Right cardiac atrium (tissue), 5 donors: ENCODE measurements at places on chromosomes 3 and 15. TPM values are rescaled to one million over a fixed set of nuclear protein-coding genes. Genes with fewer than 3 reads are reported as not detected.

DNA sequence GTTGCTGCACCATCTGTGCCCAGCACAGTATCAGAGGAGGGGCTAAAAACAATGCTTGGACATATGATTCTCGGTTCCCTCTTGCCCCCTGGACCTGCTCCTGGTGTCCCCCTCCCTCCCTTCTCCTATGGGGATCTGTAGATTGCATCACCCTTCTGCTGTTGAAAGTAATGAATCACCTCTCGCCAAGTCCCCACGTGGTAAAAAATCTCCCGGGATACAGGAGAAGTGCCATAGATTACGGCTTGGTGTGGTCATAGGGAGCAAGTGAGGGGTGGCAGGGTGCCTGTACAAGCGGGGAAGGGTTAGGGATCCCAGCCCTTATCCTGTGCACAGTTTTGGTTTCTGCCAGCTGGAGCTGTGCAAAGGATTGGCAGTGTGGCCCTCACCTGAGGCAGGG lies 37.7 kb downstream of the AMOTL2 start:
- no peak for DNase-seq

DNA sequence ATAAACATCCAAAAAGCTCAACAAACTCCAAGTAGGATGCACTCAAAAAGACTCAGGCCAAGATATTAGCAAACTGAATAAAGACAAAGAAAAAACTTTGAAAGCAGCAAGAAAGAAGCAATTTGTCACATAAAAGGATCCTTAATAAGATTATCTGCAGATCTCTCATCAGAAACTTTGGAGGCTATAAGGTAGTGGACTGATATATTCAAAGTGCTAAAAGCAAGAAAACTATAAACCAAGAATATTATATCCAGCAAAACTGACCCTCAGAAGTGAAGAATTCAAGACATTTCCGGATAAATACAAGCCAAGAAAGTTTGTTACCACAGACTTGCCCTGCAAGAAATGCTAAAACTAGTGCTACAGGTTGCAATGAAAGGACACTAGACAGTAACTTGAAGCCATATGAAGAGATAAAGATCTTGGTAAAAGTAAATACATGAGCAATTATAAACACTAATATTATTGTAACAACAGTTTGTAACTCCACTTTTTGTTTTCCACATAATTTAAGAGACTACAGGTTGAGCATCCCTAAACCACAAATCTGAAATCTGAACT lies 23.6 kb downstream of the C3orf33 start:
- no peak for DNase-seq

The TMEM45A gene
- total RNA-seq: 17.4 TPM

DNA sequence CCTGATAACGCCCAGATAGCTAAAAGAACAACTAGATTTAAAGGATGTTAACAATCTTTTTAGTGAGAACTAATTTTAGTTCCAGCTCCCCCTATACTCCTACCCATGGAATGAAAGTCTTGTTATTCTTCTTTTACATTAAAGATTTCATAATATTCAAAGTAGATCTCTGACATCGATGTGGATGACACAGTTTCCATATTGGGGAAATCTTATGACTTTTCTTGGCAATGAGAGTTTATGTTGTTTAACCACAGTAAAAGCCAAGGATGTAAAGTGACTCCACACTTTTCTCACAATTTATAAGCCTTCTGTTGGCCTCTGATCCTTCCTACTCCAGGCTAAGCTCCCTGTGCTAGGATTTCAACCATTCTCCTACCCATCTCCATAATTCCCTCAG lies 332.6 kb upstream of the KCNMB2 start:
- no peak for DNase-seq

The MYO9A gene
- total RNA-seq: 35.5 TPM

The THBS1 gene
- total RNA-seq: 462 TPM

GRCh38 chr3:151838574-151839312 lies 24.8 kb downstream of the AADAC start:
- peak; percentile 55 for DNase-seq
